ENCODE measurements at places on chromosomes 1 and 21. TPM values are rescaled to one million over a fixed set of nuclear protein-coding genes. Genes with fewer than 3 reads are reported as not detected.

Gene AMPD1
- total RNA-seq = not detected

DNA sequence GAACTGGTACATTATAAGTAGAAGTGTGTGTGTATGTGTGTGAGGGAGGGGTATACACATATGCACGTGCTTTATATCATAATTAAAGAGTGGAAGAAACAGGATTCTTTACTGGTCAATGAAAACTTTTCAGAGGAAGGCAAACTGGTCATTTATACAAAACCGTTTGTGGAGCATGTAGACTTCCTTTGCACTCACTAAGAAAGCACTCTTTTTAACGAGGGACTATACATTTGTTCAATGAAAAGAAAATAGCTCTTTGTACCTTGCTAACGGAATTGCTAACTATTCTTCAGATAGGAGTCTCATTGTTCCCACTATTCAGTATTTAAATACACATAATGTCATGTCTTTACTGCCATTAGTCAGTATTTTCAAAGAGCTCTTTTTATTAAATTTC is 219.3 kb downstream of the ST6GALNAC3 start:
- no peak for DNase-seq

- DNase-seq = no peak
These were observed 51.9 kb downstream of the LRRN2 start for GRCh38 chr1:204633665-204634064.

DNA sequence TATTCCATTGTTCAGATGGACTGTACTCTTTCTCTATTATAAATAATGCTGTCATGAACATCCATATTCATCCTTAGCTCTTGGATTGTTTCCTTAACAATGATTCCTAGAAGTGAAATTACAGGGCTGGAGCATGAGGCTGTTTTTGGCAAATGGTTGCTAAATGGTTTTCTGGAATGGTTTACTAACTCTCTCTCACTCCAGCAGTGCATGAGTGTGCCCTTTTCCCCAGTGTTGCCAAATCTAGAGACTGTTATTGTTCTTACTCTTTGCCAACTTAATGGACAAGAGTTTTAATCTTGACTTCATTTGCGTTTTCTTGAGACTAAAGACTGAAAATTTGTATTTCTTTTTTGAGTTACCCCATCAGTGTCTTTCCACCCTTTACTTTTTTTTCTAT is 113.0 kb downstream of the PAPPA2 start:
- no peak for DNase-seq

GRCh38 chr1:117669572-117669971 is 63.7 kb downstream of the TENT5C start:
- no peak for DNase-seq

DNA sequence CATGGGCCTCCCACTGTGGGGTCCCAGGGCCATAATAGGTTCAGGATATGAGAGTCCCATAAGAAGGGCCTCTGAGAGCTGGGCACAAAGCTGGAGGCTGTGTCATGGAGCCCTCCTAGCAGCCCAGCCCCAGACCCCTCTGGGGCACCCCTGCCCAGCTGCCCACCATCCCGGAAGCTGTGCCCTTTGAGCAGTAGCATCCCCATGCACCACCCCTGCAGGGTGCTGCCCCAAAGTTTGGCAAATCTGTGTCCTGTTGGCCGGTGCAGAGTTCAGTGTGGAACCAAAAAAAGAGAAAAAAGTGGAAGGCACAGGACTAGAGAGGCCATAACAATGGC is 17.6 kb downstream of the TNNT2 start:
- DNase-seq = no peak

- no peak for DNase-seq
These were observed 582.6 kb upstream of the TMPRSS15 start for GRCh38 chr21:18986197-18986596.

Gene TSACC
- not detected for total RNA-seq

GRCh38 chr1:102174259-102174863 is 177.6 kb upstream of the OLFM3 start:
- DNase-seq = no peak

Gene BRDT
- not detected for total RNA-seq

DNA sequence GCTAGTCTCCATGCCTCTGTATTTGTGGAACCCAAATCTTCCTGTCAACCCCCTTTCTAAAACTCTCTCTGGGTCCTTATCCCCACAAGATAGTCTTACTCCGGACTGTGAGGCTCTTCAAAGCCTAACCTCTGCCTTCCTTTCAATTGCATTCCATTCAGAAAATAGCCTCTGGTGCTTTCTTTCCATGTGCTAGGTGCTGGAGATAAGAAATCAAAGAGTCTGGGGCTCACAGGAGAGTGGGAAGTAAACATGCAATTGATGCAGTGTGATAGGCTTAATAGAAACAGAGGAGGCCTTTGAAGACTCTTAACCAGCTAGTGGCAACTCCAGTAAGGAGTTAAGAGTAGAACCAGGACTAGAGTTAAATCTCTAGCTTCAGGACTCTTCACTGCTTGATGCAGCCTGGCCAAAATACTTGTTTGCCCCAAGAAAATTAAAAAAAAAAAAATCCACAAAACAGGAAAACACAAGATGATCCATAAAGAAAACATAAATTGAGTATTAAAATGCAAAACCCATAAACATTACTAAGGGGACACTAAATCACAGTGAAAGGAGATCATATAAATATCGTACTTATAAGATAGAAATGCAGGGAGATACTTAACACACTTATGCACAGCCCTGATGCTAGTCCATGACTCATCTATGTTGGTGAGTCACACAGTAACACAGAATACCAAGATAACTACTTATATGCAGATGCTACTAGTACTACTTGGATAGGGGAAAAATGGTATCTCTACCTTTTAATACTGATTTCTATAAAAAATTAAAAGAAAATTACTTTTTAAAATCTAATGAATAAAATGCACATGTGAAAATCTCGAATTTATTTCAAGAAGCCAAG is 341.5 kb downstream of the KCNH1 start:
- DNase-seq = no peak
